ENCODE measurements at places on chromosomes 4 and X.
A peak's percentile ranks its signal among the peaks of the same experiment; 100 is the strongest.

- DNase-seq = no peak
Measured at GRCh38 chr4:150345207-150345744, 236.7 kb upstream of the MAB21L2 start.

GRCh38 chr4:165715989-165716388 is 157.0 kb upstream of the TLL1 start:
- no peak for DNase-seq

GRCh38 chrX:149849787-149850186 is 31.2 kb upstream of the MAGEA8 start:
- DNase-seq = no peak

GRCh38 chr4:24477919-24478318 is 106.4 kb downstream of the DHX15 start:
- DNase-seq = no peak

GRCh38 chr4:183503497-183504063 is 1.3 kb upstream of the ING2 start:
- DNase-seq = peak; percentile 9

DNA sequence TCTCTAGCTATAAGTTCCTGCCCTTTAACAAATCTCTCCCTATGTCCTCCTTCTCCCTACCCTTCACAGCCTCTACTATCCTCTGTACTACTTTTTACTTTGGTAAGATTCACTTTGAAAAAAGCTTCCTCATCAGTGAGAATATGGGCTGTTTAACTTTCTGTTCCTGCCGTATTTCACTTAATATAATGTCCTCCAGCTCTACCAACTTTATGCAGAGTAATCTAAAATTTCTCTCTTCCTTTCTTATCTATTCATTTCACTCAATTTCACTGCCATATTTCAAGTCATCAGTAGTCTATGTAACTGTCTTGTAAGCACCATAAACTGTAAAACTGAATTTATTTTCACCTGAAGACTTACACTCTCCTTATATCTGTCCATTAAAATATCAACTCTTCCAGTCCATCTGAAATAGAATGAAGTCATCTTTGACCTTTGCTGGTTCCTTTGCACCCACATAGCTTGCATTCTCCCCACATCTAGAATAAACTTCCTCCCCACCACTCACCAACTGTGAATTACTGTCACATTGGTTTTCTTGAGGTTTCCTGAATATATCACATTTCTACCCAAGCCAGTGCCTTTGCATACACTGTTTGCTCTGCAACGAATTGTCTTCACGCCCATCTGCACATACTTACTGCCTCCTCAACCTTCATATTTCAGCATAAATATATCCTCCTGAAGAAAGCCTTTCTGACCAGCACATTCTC is 54.6 kb downstream of the ARAP2 start:
- DNase-seq = no peak

GRCh38 chr4:169047956-169048355 is 37.9 kb upstream of the CBR4 start:
- no peak for DNase-seq

DNA sequence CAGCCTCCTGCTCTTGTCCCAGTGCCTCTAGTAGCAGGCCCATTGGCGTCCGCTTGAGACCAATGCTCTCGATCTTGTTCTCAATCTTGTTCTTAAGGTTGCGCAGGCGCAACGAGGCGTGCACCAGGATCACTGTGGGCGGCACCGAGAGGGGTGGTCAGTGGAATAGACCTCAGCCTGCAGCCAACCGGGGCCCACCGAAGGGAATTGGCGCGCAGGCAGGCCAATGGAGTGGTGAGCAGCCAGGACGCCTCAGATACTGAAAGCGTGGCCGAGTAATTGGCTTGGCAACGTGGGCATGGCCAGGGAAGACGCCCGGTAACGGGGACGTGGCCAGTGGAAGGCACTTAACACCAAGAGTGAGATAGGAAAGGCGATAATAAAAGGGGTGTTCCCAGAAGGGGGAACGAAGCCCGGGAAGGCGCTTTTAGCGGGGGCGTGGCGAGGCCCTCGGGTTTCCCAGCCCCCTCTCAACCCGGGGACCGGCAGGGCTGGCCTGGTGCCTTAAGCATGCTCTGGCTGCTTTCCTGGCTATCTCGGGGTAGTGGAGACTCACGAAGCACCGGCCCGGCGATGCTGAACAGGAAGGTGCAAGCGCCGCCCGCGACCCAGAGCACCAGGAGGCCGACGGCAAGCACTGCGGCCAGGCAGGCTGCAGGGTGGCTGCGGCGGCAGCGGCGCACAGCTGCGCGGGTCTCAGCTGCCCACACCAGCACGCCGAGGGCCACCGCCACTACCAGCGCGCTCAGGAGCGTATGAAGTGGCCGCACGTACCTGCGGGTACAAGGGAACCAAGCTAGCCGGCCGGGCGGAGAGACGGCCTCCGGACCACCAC is 1.7 kb downstream of the PRAF2 start:
- no peak for DNase-seq

DNA sequence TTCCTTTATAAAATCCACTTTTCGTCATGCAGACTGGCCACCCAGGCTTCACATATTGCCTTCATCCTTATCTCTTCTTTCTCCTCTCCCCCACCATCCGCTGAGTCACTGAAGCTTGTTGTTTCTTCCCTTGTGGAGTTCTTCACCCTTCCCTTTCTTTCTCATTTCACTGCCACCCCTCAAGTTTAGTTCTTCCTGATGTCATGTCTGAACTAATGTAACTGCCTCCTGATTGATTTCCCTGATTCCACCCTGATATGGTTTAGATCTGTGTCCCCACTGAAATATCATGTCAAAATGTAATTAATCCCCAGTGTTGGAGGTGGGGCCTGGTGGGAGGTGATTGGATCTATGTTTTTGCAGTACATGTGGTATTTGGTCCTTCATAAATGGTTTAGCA is 151.4 kb downstream of the CPEB2 start:
- no peak for DNase-seq

DNA sequence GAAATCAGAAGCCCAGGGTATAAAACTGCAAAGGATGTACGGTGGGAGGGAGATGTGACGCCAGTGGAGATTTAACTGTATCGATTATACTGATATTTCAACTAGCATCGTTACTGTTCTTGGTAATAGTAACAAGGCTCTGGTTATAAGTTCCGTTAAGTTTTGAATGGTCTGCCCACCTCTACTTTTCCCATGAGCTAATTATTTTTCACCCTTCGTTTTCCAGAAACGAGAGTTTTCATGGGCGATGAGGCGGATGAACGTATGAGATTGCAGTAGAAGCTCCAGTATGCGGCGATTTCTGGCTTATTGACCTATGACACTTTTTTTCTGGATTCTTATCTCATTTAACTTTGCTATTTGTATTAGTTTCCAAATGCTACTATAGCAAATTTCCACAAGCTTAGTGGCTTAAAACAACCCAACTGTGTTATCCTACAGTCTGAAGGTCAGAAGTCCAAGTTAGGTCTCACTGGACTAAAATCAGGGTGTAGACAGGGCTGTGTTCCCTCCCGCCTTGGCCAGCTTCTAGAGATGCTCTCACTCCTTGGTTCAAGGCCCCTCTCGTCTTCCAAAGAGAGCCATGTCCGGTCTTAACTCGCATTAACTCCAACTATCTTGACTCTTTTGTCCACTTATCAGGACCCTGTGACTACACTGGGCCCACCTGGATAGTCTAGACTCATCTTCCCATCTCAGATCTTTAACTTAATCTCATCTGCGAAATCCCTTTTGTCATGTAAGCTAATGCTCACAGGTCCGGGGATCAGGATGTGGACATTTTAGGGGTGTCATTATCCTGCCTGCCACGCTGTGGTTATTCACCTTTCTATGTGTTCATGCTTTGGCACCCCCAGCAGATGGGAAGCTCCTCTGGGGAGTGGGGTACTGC is 122.5 kb downstream of the IRF2 start:
- DNase-seq = no peak

GRCh38 chr4:738781-739280 is 33.2 kb downstream of the PCGF3 start:
- no peak for DNase-seq

GRCh38 chr4:143178923-143179322 is 5.8 kb upstream of the USP38 start:
- no peak for DNase-seq

DNA sequence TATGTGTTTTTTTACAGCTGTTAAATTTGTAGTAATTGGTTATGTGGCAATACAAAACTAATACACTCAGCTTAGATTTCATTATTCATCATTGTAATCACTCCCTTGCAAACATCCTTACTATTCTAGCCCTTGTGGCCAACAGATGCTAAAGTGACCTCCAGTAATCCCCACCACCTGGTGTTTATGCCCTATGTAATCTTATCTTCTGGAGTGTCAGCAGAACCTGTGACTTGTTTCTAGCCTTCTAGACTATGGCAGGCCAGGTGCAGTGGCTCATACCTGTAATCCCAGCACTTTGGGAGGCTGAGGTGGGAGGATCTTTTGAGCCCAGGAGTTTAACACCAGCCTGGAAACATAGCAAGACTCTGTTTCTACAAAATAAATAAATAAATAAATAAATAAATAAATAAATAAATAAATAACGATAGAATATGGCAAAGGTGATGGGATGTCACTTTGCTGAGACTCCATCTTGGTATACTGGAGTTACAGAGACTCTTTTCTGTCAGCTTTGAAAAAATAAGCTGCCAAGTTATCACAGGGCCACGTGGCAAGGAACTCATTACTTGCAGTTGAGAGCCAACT is 12.3 kb upstream of the TSR2 start:
- DNase-seq = no peak

DNA sequence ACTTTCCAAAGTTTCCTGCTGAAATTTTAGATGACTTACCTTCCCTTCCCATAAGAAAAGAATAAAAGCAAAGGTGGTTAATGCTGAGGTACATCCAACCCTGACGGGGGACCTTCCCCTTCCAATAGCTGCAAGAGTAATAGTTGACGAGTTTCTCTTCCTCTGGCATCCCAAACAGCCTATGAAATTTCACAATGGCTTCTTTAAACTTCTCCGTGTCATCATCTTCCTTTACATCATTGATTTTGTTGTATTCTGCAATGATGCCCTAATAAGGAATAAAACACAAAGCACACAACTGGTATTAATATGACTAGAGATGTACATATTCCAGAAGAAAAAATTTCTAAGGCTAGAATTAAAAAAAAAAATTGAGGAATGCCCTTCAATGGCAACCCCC is 76.6 kb downstream of the TBC1D9 start:
- no peak for DNase-seq

GRCh38 chr4:173217727-173218126 is 49.1 kb downstream of the GALNT7 start:
- no peak for DNase-seq

DNA sequence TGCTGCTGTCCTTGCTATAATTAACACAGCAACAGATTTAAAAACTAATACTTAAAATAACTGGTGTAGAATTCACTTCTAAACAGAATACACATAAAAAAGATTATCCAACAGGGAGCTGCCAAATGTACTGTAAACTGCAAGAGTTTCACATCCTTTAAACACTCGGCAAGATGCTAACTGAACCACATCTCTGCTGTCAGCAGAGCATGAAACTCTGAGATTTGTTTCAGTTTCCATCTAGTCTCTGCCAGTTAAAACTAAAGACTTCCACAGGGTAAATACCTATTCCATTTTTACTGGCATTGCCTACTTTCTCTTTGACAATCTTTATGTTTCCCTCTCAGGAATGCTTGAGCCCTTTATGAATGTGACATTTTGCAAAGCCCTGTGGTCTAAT is 127.7 kb downstream of the SLC7A11 start:
- DNase-seq = no peak

GRCh38 chrX:1076871-1077651 is 135.4 kb downstream of the CRLF2 start:
- DNase-seq = no peak

DNA sequence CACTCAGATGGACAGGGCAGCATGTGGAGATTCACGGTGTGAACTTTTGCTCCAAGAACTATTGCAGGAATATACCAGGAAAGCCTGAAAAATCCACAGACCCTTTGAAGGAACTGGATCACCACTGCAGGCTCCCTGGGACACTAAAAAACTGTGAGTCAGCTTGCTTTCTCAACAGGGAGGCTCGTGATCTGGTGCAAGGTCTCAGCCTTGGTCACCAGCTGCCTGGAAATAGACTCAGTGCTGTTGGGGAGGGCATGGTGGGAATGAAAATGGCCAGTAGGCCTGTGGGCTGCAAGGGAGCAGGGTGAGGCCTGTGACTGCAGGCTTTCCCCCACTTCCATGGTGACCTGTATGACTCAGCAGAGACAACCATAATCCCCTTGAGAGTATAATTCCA is 426.4 kb upstream of the RPS6KA3 start:
- no peak for DNase-seq

- DNase-seq = no peak
Measured at GRCh38 chr4:71304289-71304850, 34.5 kb upstream of the SLC4A4 start.

GRCh38 chr4:188767496-188767895 is 628.3 kb downstream of the TRIML1 start:
- DNase-seq = no peak

GRCh38 chr4:163857903-163858302 is 363.4 kb downstream of the TMA16 start:
- DNase-seq = no peak

DNA sequence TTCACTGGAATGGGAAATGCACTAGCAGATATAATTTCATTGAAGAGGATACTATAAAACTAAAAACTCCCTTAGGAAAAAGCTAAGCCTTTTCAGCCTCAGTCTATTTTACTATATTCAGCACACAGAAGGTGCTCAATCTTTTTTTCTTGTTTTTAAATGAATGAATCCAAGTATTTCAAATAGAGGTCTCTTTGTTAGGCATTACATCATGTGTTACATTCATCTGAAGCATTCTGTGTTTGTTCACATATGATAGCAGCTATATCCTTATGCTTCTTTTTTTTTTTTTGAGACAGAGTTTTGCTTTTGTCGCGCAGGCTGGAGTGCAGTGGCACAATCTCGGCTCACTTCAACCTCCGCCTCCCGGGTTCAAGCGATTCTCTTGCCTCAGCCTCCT is 278.4 kb downstream of the CAMK2D start:
- DNase-seq = no peak

DNA sequence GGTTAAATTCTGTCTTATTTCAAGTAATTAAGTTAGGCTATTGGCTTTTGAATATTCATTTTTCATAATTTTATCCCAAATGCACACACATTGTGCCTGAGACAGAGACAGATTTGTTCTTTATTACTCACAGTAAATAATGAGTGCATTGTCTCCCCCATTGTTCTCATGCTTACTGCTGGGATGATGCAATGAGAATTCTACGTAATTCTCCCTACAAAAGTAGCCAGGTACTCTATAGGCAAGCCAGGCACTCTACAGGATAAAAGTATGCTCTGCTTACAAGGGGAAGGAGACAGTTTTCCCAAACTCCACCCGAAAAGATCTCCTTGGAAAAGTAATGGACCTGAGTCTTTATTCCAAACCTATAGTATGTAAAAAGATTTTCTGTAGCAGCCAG is 1890.7 kb upstream of the PCDH10 start:
- DNase-seq = no peak

- DNase-seq = no peak
Measured at GRCh38 chrX:23012162-23012561, 12.4 kb downstream of the DDX53 start.

- no peak for DNase-seq
Measured at GRCh38 chrX:153102418-153102817, 30.2 kb downstream of the PNMA6A start.

DNA sequence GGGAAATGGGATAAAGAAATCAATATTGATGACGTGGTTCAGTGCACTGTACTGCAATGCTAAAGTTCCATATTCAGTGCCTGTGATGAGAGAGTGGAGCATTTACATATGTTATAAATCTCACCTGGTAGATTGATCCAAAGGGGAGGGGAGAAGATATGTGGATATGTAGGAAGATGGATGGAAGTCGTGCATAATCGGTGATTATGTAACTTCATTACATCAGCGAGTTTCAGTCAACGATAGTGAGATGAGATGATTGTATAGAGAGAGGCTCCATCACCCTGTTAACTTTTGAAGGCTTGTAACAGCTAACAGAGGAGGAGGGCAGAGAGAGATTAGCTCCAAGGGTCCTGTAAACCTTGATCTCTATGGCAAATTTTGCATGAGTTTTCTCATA is 1.8 kb downstream of the IL1RAPL1 start:
- DNase-seq = no peak

Data from stimulated activated CD8-positive, alpha-beta memory T cell treated with anti-CD3 and anti-CD28 coated beads, Interleukin-4, amount 100 ng/mL, for 4 hours (primary cell).